ENCODE measurements at places on chromosomes 4 and X.
A peak's percentile ranks its signal among the peaks of the same experiment; 100 is the strongest.

DNA sequence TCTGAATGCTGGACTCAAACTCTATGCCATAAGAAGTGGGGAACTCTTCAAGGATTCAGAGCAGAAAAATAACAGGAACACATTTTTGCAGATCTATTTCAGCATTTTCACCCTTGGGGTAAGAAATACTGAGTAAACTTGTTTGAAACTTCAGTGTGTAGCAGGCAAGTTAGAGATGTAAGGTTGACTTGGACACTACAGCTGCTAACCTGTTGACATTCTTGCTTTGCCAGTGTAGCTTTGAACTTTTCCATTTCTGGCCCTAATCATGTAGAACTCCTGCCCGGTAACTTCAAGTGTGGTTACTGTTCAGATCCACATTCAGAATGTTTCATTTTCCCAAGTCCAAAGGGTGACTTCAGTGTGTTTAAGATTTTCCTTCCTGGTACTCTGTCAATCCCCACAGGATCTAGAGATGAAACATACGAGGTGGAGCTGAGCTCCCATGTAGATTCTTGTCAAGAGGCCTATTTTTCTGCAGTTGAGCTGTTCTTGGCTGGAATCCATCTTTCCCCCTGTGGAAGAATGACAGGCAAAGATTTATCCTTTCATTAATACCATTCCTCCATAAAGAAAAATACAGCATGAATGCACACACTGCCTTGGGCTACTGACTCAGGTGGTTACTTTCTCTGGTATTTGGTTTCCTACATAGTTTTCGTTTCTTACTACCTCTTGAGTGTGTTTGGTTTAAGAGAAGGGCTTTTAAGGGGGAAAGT, 34.1 kb downstream of the FHDC1 start:
- no peak for ATAC-seq

GRCh38 chrX:118864063-118864635, 40.5 kb downstream of the ZCCHC12 start:
- ATAC-seq: no peak

DNA sequence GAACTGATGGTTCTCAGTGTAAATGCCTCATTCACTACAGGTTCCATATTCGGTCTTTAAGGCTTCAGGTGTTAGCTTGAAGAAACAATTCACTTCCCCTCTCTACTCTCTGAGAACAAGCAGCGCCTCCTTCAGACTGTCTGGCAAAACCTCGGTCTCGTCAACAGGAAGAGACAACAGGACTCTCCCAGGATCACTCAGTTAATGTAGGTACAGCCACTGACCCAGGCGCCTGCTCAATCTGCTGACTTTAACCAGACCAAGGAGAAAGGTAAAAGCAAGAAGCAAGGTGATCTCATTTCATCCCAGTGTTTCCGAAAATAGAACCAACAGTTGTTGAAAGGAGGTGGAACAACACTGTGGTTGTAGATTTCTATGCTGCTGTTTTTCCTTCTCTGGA, 102.2 kb downstream of the SLC2A9 start:
- no peak for ATAC-seq

- ATAC-seq: no peak
These were observed 224.2 kb upstream of the EMCN start for GRCh38 chr4:100742045-100742444.

DNA sequence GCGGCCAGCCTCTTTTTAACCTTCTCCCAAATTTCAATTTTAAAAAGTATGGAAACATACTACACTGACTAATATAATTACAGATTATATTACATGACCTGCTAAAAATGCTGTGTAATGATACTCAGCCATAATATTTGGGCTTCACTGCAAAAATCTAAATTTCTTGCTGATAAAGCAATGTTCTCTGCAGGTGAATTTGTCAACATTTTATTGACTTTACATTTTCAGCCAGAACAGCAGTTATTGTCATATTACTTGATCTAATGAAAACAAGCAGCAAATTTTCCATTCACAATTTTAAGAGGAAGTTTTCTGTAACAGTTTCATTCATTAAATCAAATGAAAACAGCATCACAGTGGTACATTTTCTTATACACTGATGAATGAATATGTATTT, 91.1 kb downstream of the FRYL start:
- no peak for ATAC-seq

- ATAC-seq: peak; percentile 60
These were observed 147.5 kb downstream of the FBXO8 start for GRCh38 chr4:174135936-174136406.

DNA sequence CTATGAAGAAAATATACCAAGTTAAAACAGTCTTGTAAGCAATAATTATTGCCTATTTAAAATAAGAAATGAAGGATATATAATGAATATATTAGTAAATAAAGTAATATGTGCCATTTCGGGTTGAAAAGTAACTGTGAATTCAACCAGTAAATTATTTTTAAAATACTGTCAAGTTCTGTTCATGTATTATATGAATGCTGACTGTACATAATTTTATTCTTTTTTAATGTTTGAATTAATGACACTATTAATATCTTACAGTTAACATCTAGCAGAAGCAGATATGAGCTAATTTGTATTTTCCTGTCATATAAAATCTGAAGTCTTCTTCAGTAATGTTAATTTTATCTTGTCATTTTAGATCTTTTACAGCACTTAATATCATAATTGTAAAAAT, 632.9 kb downstream of the CCSER1 start:
- ATAC-seq: no peak

DNA sequence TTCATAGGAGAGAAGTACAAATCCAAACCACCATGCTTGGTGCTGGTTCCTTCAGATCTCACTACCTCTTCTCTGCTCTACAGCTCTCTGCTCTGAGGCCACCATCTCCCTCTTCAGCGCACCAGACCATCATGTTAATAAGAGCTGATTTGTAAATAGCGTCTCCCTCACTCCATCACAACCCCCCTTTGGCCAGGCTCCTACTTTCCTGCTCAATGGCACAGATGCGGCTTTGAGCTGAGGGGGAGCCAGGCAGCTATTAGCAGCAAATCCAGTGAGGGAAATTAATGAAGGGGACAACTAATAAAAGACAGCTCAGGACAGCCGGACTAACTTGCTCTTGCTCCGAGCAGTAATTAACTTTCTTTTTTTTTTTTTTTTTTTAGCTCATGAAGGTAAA, 13.1 kb downstream of the NEUROG2 start:
- no peak for ATAC-seq

- ATAC-seq: peak; percentile 62
These were observed 1.0 kb downstream of the PDE5A start for GRCh38 chr4:119627267-119628255.

GRCh38 chr4:7034262-7035081, 8.7 kb upstream of the TADA2B start:
- peak; percentile 92 for ATAC-seq

- no peak for ATAC-seq
These were observed 50.8 kb downstream of the MAOA start for GRCh38 chrX:43706786-43707370.

DNA sequence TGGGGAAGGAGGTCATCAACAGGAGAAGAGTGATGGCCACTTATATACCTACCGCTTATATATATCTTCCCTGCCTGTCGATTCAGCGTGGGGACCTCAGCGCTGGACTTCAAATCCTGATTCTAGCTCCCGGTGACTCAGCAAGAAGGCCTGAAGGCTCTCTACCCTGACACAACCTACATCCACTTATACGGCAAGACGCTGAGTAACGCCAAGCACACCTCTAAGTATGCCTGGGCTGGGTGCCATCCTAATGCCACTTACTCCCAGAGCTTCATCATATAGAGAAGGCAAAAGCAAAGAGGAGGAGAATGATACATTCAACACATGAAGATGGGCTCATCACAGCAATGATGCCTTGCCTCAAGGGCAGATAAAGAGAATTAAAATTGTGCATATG, 198.3 kb downstream of the CHIC2 start:
- no peak for ATAC-seq

- no peak for ATAC-seq
These were observed 370.6 kb downstream of the MAGEB5 start for GRCh38 chrX:26586570-26586969.

GRCh38 chr4:86014599-86014998, 345.3 kb downstream of the MAPK10 start:
- no peak for ATAC-seq

GRCh38 chrX:2495595-2495994, 5.2 kb downstream of the DHRSX start:
- no peak for ATAC-seq

- ATAC-seq: peak; percentile 67
These were observed 6.3 kb upstream of the SORCS2 start for GRCh38 chr4:7186031-7186430.

DNA sequence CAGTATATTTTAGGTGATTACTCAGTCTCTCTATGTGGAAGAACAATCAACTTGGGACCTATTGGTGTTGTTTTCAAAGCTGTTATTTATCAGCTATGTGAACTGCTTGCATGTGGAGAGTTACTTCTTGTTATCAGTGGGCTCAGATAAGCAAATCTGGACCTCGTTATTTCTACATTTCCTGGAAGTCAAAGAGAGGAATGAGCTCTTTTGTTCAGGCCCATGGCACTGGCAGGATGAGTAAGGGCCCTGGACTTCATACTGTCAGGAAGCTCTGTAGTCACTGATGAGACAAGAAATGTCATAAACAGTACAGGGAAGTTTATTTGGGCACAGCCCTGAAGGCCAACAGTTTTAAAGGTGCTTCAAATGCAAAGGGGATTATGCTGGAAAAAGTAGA, 760.6 kb upstream of the EPHA5 start:
- no peak for ATAC-seq

DNA sequence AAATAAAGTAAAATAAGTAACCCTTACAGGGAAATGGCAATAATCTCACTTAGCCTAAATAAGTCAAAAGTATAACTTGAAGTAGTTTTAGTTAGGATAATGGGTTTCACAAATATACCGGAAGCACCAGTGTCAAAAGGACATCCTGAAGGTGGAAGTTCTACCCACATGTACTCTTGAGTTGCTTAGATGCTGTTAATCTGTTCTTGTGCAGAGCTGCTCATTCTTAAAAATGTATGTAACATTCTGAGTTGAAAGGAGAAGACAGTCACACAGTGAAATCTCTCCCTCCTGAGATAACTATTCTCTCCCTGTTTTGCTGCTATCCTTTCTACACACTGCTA, 11.2 kb upstream of the CCNG2 start:
- ATAC-seq: no peak

GRCh38 chr4:129355516-129355915, 259.6 kb downstream of the C4orf33 start:
- ATAC-seq: no peak

DNA sequence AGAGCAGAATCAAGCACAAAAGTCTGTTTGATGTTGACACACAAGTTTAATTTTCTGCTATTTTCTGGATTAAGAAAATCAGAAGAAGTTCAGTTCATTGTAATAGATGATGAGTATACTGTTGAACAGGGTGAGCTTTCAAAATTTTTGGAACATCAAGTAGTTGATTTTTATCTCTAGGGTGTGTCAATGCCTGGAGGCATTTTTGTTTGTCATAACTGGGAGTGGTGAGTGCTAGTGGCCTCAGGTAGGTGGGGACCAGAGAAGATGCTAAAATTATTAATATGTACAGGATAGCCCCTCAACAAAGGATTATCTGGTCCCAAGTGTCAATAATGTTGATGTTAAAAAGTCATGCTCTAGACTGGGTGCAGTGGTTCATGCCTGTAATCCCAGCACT, 279.7 kb upstream of the GNPDA2 start:
- no peak for ATAC-seq
